Breast epithelium (tissue), 4 donors: ENCODE measurements at places on chromosomes 11 and 22.

- H3K27me3 ChIP-seq, result no peaks in the 10 kb centered on the region
- H3K27ac ChIP-seq, result no peak overlapping the region
- no peaks in the 10 kb centered on the region for H3K4me1 ChIP-seq
- no peak for DNase-seq
Observed at GRCh38 chr11:14773755-14774154, 118.3 kb downstream of the CYP2R1 start.

- no peaks in the 10 kb centered on the region for H3K4me1 ChIP-seq
- no peak for DNase-seq
- H3K4me3 ChIP-seq, result no peak overlapping the region
- no peak overlapping the region for H3K27ac ChIP-seq
- no peaks in the 10 kb centered on the region for H3K36me3 ChIP-seq
Observed at GRCh38 chr11:117483372-117483771, 155.7 kb downstream of the CEP164 start.

DNA sequence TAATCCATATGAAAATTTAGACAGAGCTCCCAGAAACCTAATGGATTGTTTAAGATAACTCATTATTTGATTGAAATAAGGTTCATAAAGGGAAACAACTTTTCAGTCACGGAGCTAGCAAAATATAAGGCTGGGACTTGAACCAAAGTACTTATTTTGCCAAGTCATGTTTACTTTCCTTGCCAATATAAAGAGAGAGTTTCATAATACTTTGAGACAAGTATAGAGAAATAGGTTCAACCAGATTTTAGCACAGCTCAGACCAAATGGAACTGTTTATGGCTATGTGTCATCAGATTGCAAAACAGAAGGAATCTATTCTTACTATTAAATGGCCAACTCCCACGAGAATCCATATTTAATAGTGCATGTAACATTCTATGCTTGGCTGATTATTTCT, 1517.5 kb upstream of the TENM4 start:
- no peak overlapping the region for H3K27ac ChIP-seq
- H3K4me1 ChIP-seq, result no peaks in the 10 kb centered on the region
- H3K4me3 ChIP-seq, result no peak overlapping the region
- no peak for DNase-seq
- H3K36me3 ChIP-seq, result no peaks in the 10 kb centered on the region

DNA sequence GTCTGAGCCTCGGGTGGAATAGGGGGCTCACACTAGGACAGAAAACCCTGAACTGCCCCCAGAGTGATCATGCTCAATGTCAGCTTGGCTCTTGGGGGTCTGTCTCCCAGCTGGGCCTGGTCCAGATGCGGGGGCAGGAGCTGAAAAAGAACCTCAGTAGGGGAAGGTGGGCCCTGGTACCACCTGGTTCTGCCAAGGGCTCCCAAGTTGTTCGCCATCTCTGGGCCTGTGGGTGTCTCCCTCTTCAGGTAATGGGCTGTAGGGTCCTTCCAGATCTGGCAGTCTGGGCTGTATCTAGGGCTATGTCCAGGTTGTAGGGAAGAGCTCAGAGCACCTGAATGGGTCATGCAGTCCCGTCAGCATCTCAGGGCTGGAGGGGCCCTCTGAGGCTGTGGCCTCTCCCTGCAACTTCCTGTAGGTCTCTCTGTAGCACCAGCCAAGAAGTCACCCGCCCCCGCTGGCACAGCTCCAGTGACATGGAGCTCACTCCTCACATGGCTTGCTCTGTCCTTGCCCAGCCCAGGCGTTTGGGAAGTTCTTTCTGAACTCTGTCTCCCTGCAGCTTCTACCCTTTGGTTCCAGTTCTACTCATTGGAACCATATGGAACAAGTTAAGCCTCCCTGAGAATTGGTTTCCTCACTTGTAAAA, 33.0 kb upstream of the SOX10 start:
- H3K27ac ChIP-seq, result peak overlapping the region; percentile 88
- peak; percentile 91 for DNase-seq
- H3K27me3 ChIP-seq, result no peaks in the 10 kb centered on the region
- no peaks in the 10 kb centered on the region for H3K36me3 ChIP-seq
- peaks cover 18% of the 10 kb centered on the region for H3K4me1 ChIP-seq

DNA sequence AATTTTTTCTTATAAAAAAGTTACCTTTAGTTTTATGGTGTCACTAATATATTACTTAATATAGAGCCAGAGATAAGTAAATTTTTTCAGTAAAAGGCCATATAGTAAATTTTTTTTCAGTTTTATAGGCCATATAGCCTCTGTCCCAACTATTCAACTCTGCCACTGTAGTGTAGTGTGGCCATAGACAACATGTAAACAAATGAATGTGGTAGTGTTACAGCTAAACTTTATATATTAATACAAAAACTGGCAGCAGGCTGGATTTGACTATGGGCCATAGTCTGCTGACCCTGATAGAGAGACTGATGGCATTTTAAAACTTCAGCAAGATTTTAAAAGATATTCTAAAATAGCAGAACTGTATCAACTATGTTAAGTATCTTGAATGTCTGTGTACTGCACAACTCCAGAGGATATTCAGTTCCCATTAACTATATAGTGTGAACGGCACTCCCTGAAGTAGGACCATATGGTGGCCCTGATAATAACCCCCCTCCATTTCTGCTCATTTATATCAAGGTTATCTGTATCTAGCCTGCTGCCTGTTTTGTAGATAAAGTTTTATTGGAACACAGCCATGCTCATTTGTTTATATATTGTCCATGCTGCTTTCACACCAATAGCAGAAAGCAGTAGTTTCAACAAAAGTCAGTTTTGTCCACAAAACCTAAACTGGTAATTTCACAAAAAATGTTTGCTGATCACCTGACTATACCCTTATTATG, 71.6 kb downstream of the PRMT3 start:
- no peak overlapping the region for H3K4me3 ChIP-seq
- H3K4me1 ChIP-seq, result no peaks in the 10 kb centered on the region
- DNase-seq, result no peak
- H3K36me3 ChIP-seq, result no peaks in the 10 kb centered on the region
